ENCODE measurements at places on chromosomes 4 and X. TPM values are rescaled to one million over a fixed set of nuclear protein-coding genes. Genes with fewer than 3 reads are reported as not detected.

NXF2 gene
- not detected for total RNA-seq

DNA sequence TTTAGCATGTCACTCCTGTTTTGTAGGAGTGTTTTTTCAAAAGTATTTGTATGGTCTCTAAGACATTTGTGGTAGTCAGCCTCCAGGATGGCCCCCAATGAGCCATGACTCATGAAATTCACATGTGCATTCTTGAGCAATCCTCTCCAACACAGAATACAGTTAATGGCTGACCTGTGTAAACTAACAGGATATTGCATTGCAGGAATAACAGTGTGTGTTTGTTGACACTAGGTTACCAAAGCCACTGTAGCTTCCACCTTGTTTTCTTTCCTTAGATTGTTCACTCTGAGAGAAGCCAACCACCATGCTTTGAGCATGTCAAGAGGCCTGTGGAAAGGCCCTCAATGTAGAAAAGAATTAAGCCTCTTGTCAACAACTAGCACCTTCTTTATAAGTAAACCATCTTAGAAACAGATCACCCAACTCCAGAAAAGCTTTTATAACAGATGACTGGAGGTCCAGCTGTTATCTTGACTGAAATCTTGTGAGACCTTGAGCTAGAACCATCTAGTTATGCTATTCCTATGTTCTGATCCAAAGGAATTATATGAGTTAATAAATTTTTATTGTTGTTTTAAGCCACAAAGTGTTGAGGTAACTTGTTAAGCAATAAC is 28.5 kb downstream of the TBCK start:
- ATAC-seq, result no peak

EDA2R gene
- 7.0 TPM for total RNA-seq

GRCh38 chrX:35351212-35351611 is 408.6 kb downstream of the FAM47B start:
- no peak for ATAC-seq

DNA sequence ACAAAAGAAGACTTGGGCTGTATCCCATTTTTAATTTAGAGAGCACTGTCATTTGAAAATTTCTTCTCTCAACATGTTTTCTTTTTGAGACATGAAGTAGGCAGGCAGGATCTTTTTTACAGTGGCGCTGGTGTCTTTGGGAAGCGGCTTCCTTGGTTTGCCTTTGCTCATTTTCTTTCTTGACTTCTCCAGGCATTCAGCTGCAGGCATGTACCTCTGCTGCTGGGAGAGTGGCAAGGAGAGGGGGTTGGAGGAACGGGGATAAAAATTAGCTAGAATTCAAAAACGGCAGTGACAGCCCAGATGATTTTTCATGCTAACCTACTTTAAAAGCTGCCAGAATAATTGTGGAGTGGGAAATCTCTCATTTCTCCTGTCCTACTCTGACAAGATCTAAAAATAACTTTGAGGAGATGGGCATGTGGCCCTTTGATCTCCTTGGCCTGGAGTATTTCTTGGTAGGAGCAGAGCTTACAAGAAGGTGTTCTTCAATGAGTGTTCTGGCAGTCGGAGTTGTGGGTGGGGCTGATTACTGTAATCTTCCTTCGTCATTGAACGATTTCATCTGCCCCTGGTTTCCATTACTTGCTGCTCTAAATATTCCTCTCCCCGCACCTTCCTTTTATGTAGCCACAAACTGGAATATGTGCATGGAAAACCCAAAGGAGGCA is 54.8 kb downstream of the TBL1X start:
- no peak for ATAC-seq

DCLK2 gene
- 0.06 TPM for total RNA-seq
